Mucosa of gallbladder (tissue), 1 donor: ENCODE measurements at places on chromosomes 16 and 17. TPM values are rescaled to one million over a fixed set of nuclear protein-coding genes. Genes with fewer than 3 reads are reported as not detected.

GRCh38 chr16:16025214-16025968, 76.0 kb downstream of the ABCC1 start:
- DNase-seq, result no peak

GRCh38 chr16:55567382-55567781, 898 bp downstream of the CAPNS2 start:
- DNase-seq, result no peak

- DNase-seq, result no peak
These were observed 15.2 kb downstream of the ACE start for GRCh38 chr17:63491977-63492618.

CEMP1 gene
- total RNA-seq, result 1.8 TPM

DNA sequence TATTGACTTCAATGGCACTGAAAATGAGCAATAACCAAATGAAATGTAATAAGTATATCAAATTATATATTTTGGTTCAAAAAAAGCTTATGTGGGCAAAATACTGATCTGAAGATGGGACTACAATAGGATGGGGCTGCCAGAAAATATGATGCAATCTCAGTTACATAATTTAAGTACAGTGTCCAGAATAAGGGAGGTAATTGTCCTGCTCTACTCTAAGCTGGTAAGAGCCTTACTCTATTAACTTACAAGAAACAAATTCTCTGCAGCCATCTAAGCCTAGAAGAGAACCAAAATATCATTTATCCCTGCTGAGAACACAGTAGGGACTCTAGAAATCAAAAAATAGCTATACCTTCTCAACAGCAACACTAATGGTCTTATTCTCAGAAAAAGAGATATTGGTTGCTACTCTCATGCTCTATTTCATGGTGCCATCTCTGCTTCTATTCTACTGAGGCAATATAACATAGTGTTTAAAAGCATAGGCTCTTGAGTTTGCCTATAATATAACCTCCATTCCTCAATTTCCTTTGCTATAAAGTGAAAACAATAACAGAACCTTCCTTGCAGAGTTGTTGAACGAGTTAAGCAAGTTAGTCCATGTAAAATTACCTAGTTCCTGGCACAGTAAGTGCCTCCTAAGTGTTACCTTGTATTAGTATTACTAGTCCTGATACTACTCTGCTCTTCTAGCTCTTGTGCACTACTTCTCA, 19.9 kb downstream of the NQO1 start:
- no peak for DNase-seq

- DNase-seq, result no peak
These were observed 27.1 kb downstream of the HOXB1 start for GRCh38 chr17:48503747-48504146.

GRCh38 chr16:28126684-28127620, 63.4 kb upstream of the GSG1L start:
- no peak for DNase-seq

DNA sequence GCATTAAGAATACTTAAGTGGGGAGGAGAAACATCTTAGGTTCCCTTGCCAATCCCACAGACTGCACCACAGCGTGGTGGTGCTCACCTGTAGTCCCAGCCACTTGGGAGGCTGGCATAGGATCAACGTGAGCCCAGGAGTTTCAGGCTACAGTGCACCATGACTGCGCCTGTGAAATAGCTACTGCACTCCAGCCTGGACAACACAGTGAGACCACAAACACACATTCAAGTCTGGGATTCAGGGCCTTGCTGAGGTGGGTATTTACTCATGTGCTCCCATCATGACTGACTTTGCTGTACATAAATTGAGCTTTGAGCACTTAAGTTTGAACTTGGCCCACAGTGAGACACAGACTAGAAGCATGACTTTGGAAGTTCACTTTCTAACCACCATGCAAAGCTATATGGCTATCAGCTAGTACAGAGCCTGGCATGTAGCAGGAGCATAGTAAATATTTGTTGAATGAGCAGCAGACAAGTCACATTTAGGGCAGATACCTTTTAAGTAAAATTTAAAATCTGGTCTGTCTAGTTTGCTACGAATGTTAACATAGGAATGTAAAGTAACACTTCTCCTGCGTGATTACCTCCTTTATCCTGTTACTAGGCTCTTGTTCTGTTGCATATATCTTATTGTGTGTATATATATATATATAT, 33.5 kb downstream of the CEP95 start:
- no peak for DNase-seq

PLCG2 gene
- total RNA-seq, result 130 TPM
